NCI-H2227 treated with DMSO at 0.1 percent for 48 hours (cell line): ENCODE measurements at places on chromosomes 5 and 9.

DNA sequence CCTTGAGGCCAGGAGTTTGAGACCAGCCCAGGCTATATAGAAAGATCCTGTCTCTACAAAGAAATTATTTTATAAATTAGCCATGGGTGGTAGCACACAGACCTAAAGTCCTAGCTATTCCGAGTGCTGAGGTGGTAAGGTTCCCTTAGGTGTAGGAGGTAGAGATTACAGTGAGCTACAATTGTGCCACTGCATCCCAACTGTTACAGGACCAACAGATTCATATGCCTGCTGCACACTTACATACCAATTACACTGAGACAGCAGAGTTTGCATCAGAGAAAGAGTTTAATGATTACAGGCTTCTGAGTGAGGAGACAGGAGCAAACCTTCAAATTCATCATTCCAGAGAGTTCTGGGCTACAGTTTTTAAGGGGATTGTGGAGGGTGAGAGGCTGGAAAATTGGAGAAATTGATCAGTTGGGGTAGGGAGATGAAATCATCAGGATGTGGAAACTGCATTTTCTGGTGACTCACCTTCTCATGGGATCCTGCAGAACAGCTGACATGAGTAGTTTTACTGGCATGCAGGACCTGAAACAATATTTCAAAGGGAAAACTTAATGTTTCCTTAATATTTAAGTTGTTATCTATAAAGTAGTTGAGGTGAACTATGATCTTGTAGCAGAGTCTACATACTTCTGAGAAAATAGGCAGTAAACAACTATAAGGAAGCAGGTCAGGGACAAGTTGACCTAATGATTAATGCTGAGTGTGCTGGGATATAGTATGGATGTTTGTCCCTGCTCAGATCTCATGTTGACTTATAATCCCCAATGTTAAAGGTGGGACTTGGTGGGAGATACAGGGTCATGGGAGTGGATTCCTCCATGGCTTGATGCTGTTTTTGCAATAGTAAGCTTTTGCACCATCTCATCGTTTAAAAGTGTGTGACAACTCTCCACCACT lies 54.7 kb downstream of the ANXA2R start:
- no peak for DNase-seq

DNA sequence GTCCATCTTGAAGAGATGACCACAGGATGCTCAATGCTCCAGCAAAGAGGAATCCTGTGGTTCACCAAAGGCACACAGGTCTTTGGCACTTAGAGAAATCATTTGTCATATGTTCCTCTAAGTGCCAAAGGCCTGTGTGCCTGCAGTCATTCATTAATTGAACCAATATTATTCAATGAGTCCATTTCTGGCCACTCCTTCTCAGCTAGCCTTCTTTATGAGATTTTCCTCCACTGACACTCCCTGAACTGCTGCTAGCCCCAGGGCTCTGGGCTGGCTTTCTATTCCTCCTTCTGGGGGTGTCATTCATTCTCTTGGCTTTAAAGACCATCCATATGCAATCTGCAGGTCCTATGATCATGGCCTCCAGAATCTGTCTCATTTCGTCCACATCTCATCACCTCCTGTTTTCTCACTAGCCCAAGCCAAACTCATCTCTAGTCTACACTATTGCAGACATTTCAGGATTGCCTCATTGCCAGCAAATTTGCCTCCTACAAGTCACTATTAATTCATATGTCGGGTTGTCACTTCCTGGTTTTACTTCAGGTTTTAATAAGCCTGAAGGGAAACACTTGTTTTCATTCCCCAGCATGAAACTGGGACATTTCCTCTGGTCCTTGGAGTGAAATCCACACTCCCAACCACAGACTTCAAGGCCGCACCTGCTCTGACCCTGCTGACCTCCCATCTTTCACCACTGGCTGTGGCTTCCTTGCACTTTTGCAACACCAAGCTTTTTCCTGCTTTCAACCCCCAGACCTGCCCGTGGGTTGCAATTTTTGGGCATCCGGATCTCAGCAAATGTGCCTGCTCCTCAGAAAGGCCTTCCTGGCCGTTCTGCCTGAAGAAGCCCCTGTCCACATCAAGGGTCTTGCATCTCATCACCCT lies 35.1 kb downstream of the KCNIP1 start:
- no peak for DNase-seq

GRCh38 chr5:173878224-173878967 lies 9.8 kb upstream of the CPEB4 start:
- no peak for DNase-seq

DNA sequence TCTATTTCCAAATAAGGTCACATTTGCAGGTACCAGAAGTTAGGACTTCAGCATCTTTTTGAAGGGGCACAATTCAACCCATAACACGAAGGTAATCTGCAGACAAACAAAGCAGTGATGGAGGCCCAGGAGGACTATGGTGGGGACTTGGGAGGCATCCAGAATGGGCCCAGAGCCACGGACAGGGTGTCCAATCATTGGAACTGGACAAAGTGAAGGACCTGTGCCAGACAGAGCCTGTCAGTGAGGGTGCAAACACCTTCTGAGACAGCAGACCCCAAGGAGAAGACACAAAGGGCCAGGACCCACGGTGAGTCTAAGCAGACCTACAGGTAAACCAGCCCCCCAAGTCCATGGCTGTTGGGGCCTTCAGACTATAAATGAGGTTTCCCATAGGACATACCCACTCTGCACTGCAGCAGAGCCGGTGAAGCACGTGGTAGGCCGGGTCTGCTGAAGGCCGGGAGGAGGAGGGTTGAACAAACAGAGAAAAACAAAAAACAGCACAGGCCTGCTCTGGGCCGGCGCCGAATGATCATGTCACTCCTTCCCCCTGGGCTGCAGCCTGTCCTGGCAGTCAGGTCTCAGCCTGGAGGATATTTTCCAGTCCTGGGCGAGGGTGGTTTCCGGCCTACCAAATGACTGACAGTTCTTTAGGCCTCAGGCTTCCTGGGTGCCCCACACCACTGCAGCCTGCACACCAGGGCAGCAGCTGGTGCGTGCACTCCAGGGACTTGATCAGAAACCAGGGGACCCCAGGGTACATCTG lies 84.4 kb downstream of the COL23A1 start:
- DNase-seq, result no peak

- no peak for DNase-seq
Observed at GRCh38 chr5:37776826-37777225, 63.0 kb downstream of the GDNF start.

DNA sequence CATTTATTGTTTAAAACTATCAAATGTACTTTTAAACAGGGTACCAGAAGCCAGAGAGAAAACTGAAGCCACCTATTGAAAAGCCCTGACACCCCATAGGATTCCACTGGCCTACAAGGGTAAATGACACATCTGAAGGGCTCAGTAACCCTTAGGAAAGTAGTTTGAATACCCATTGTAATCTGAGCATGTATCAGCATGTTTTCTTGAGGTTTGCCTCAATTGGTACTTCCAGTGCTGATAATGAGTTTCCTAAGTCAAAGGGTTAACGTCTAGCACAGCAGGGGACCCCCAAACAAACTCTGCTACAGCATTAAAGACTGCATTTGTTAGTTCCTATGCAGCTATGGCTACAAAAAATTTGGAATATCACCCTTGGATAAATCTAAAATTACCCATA lies 657.1 kb downstream of the NR2F1-AS1 start:
- no peak for DNase-seq

- DNase-seq, result no peak
Observed at GRCh38 chr5:102916109-102916508, 161.0 kb downstream of the PAM start.

GRCh38 chr5:181246276-181247049 lies 2.8 kb upstream of the RACK1 start:
- no peak for DNase-seq

DNA sequence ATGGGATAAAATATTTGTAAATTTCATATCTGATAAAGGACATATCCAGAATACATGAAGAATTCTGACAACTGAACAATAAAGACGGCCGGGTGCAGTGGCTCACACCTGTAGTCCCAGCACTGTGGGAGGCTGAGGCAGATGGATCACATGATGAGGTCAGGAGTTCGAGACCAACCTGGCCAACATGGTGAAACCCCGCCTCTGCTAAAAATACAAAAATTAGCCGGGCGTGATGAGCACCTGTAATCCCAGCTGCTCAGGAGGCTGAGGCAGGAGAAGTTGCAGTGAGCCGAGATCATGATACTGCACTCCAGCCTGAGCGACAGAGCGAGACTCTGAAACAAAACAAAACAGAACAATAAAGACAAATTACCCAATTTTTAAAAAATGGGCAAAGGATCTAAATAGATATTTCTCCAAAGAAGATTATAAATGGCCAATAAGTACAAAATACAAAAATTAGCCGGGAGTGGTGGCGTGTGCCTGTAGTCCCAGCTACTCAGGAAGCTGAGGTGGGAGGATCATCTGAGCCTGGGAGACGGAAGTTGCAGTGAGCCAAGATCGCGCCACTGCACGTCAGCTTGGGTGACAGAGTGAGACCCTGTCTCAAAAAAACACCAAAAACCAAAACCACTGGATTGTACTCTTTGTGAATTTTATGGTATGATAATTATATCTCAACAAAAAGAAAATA lies 9.6 kb upstream of the NSD1 start:
- DNase-seq, result no peak

GRCh38 chr5:57383093-57383861 lies 99.3 kb downstream of the ACTBL2 start:
- no peak for DNase-seq
